Right renal pelvis (tissue), 4 donors: ENCODE measurements at places on chromosomes 1 and 21.

DNA sequence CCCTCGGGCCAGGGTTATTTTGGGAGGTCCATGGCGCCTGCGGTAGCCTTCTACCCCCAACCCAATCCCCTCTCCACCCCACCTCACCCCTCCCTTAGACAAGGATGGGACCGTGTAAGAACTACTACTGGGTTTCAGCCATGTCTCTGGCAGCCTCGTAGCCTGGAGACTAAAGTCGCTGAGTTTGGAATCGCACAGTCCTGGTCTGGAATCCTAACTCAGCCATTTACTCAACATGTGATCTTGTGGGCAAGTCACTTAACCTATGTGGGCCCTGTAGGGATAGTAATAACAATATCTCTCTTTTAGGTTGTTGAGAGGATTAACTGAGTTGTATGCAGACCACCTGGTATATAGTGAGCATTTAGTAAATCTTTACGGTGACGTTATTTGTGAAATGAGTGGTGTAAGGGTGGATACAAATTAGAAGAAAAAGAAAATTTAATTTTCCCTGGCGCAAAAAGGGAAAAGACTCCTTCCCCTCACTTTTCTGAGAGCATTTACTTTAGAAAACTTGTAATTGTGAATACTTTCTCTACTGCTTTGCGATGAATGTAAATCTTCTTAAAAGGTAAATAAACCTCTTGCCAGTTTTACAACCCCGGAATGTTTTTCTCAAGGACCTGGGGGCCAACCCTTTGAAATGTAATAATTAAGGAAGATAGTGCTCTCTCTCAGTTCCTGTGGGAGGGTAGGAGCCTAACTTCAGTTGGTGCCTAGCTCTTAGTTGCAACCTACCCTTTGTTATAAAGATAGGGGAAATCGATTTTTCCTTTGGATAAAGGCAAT, 615 bp upstream of the MRPS15 start:
- no peak for DNase-seq

GRCh38 chr1:166470014-166470413, 303.2 kb upstream of the FAM78B start:
- DNase-seq, result no peak

GRCh38 chr21:44820851-44821250, 3.0 kb upstream of the SUMO3 start:
- DNase-seq, result no peak

DNA sequence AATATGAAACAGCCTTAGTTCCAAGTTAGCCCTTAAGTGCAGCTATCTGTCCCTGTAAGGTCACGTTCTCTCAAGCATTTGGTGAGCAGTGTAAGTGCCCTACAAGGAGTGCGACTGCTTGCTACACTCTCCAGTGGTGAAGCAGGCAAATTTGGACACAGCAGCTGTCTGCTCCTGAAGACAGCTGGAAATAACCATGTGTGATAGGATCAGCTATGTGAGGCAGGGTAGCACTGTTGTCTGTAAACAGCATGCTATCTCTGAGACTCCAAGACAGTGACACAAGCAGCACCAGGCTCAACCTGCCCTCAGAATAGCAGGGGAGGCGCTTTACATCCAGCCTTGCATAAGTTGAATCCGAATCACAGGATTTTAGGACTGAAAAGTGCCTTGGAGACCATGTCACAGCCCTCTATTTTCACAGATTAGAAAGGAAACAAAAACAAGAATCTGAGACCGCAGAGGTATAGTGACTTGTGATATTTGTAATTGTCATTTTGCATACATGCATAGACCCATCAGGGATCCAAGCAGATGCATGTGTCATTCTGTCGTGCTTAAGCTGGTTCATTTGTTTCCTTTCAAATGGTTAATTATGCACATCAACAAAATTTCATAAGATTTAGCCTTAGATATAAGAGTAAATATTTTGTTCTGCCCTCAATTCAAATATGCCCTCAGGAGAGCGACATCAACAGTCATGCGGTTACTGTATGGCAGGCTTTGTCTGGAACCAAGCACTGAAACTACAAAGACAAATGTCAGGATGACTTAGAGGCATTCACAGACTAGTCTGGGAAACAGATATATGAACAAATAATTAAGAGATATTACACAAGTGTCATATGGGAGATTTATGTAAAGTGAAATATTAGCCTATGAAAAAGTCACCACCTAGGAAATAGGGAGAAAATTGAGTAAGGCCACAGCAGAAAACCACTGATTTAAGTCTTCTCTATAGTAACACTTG, 134.9 kb upstream of the NRIP1 start:
- DNase-seq, result no peak

DNA sequence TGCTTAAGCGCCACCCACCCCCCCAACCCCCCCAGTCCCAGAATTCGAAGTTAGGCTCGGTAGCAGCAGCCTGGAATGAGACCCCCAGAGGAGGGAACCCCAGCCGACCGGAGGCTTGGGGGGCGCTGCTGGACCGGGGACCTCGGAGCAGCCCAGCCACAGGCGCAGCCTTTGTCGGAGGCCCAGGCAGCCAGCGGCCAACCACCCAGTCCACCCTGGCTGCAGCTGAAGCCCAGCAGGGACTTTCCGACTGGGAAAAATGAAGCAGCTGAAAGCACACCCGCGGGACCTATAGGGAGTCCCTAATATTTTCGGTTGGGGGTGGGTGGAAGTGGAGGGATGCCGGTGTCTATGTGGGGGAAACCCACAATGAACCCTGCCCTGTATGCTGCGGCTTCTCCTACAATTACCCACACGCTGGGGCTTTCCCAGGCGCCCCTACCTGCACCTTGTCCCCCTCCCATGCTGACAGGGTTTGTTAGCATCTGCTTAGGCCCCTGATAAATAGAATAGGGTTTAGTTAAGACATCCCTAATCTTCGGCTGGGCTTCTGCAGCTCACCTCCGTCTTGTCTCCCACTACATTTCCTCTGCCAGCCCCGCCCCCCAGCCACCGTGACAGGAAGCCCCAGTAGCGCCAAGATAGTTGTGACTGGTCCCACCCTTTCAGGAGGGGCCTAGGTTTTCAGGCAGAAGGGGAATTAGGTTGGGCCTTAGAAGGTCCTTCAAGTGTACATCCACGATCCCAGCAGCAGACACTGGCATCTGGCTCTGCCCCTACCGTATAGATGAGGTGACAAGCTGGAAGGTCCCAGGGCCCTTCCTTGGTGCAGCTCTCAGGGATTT, 838 bp downstream of the CCDC28B start:
- DNase-seq, result no peak

- no peak for DNase-seq
Observed at GRCh38 chr1:34973326-34973725, 11.8 kb downstream of the TMEM35B start.

DNA sequence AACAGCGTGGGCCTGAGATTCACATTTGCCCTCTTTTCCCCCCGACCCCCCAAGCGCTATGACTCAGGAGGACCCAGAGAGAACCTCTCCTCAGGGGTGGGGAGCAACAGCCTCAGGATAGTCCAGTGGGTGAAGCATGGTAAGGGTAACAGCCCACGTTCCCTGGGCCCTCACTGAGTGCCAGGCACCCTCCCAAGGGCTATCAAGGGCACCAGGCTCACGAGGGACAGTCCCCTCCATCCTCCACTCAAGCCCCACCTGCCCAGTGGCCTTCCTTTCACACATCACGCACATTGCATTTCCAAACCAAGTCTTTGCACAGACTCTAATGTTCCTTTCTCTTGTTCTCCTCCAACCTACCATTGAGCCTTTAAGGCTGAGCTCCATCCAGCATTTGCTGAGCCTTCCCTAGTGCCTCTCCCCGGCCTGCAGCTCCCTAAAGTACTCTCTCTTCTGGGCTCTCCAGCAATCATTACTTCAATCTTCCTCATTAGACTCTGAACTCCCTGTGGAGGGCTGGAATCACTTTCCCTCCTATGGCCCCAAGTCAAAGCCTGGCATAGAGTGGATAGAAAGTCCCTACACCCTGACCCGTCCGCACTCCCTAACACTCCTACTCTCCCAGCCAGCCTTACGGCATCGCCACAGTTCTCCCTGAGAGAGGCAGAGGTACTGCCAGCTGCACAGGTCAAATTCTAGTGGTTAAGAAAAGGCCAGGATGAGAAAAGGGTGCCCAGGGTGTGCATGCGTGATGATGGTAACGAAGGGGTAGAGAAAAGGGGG, 1.0 kb downstream of the AKR7A2 start:
- no peak for DNase-seq

- DNase-seq, result no peak
Observed at GRCh38 chr1:200442537-200443156, 32.8 kb upstream of the ZNF281 start.

- DNase-seq, result no peak
Observed at GRCh38 chr1:18527921-18528320, 47.2 kb downstream of the KLHDC7A start.

DNA sequence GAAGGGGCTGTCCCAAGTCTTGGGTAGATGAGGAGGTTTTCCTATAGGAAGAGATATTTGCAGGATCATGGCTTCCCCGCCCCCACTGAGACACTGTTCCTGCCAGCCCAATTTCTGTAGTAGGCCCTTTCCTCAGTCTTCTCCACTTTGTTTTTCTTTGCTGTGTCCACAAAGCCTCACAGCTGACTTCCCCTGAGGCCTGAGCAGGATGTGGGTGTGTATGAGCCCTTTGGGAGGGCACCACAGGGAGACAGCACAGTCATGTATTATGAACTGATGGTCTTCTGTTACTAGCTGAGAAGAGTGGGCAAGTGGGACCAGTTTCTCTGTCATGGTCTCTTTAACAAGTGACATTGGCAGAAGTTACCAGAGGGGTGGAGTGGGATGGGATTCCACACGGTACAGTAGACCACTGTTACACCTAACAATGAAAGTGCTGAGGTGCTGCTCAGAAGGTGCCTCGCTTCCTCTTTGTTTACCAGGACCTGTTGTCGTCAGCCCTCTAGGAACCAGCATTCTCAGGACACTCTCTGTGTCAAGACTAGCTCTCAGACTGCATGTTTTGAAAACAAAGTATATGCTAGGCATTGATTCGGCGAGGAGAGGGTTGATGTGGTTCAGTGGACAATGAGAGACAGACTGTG, 253.8 kb upstream of the HOOK1 start:
- no peak for DNase-seq

GRCh38 chr1:78624035-78624434, 3.8 kb downstream of the IFI44L start:
- DNase-seq, result no peak

- DNase-seq, result no peak
Observed at GRCh38 chr1:168529518-168529917, 14.3 kb downstream of the XCL2 start.

- no peak for DNase-seq
Observed at GRCh38 chr1:31013187-31013864, 52.2 kb downstream of the PUM1 start.
